ENCODE measurements at places on chromosomes 7 and 10.

GRCh38 chr7:31094271-31094670, 42.2 kb downstream of the ADCYAP1R1 start:
- no peak for DNase-seq

- DNase-seq = no peak
Observed at GRCh38 chr10:64288404-64288803, 767.2 kb downstream of the REEP3 start.

DNA sequence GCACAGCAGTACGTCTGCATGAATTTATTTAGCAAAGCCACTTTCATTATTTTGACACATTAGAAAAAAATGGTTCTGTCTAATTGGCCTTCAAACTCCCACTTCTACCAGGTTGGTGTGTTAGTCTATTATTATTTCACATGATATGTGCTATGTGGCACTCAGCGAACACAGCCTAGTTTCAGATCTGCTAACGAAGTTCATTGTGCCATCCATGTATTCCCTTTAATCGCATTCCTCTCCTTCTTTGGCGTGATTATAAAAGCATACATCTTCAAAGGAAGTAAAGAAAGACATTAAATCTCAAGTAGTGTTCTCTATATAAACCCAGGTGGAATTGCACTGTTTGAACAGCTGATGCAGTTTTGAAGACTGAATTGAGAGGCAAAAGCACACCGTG, 96.4 kb upstream of the CACNA2D1 start:
- DNase-seq = no peak

GRCh38 chr10:34743814-34744213, 71.3 kb downstream of the PARD3 start:
- no peak for DNase-seq

DNA sequence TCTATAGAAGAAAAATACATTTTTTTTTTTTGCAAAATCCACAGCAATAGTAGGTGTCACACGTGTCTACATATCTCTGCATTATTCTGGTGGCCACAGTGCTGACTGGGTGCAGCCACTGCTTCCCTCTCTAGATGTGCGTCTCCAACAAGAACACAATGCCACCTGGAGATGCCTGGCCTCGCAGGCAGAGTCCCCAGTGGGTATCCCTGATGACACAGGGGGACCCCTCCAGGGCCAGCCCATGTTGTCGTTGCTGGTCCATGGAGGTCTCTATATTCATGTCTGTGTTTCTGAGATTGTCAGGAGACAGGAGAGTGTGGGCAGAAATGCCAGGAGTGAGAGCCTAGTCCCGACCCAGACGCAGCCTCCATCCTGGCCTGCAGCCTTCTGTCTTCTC, 345.9 kb upstream of the SHH start:
- no peak for DNase-seq

- no peak for DNase-seq
Observed at GRCh38 chr10:77970869-77971803, 44.6 kb upstream of the DLG5 start.

DNA sequence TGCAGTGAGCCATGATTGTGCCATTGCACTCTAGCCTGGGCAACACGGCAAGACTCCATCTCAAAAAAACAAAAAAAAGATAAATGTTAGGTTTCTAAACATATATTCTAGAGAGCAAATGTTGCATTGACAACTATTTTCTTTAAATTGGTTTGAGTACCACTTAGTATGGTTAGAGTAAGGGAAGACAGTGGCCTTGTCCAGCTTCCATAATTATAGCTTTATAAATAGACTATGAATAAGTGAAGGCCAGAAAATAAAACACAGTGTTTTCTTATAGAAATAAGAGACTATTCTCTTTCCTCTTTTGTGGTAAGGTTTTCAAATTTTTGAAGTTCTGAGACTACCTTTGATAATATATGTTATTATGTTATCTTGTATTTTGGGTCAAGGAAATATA, 50.5 kb downstream of the EXOC4 start:
- DNase-seq = no peak

DNA sequence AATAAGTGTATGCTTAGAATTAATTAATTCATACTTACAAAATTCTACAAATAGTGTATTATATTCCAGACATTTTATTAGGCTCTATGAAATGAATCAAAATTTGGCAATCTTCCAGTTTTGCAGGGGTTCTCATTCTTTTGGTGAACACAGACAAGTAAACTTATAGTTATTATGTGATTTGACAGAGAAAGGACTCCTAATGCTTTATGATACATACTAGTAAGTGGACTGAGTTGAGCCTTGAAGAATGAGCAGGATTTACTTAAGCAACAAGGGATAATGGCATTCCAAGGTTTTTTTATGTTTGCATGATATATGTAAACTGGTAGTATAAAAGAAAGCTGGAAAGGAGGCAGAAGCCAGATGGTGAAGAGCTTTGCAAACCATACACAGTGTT, 145.7 kb upstream of the FERD3L start:
- no peak for DNase-seq

DNA sequence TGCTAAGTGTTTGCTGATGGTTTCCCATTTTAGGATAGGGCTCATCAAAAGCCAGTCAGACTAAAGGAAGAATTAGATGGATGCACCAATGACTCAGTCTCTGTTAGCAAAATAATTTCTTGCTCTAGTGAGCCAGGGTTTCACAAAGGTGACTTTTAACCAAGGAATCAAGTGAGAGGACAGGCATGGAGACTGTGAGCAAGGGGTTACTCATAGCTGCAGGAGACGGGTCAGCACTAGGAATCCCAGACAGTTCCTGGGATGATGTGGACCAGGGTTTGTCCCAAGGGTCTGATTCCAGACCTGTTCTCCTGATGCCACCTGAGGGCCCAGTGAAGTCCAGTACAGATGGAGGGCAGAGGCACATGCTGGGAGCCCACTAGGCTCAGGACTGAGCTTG, 138.1 kb downstream of the NOC3L start:
- no peak for DNase-seq

DNA sequence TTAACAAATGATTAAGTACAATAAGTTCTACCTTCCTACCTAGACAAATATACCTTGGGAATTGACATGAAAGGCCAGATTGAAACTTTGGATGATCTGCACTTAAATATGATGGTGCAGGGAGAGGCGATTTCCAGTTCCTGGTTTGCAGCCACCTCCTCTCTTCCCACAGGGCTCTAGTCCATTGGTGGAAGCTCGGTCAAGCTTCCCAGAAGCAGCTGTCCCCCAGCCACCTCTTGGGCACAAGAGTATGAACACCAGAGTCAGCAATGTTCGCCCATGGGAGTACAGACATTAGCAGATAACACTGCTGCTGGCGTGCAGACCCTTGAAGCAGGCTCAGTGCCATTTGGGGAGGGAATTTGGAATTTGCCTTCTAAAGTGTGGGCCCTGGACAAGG, 1.5 kb upstream of the CPVL start:
- no peak for DNase-seq

DNA sequence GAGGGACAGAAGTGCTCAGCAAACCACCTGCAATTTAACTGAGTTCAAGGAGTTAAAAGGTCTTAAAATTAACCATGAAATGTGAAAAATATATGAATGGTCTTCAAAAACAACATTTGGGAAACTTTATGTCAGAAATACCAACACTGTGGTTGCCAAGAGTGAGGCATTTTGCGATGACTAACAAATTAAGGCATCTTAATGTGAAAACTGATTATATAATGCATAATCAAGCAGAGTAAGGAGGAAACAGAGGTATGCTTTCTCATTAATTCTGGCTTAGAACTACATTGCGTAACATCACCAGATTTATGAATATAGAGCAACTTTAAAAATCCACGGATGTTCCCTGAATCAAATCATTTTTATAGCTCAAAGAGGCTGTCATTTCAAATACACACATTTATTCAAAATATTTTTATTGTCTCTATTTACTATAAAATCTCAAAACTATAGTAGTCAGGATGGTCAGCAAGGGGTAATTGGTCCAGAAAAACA, 335.5 kb downstream of the LRRTM3 start:
- DNase-seq = no peak

DNA sequence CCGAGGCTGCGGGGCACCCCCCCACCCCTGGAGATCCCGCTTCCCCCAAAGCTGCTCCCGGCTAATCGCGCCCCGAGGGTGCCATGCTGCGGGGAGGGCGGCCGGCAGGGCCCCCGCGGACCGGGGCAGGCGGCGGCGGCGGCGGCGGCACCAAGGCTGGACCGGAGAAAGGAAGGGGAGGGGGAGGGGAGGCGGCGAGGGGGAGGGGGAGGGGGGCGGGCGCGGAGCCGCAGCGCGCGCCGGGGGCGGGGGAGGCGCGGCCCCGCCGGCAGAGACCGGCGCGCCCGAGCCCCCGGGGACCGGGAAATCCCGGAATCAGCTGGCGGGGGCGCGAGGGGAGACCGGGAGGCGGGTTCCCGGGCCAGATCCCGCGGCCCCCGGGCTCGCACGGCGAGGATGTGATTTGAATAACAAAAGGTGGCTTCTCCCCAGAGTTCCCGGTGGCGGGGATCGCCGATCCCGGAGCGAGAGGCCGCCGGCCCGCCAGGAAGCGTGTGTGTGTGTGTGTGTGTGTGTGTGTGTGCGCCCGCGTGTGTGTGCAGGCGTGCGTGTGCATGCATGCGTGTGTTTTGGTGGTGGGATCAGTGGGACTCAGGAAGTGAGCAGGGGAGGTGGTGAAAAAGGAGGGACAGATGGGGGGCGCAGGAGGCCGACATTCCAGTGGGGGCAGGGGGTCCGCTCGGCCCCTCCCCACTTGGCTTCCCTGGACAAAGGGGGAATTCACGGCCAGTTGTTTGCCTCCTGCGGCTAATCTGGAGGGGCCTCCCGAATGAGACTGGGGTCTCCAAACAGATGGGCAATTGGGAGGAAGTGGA, 99.5 kb downstream of the HIP1 start:
- peak; percentile 43 for DNase-seq

DNA sequence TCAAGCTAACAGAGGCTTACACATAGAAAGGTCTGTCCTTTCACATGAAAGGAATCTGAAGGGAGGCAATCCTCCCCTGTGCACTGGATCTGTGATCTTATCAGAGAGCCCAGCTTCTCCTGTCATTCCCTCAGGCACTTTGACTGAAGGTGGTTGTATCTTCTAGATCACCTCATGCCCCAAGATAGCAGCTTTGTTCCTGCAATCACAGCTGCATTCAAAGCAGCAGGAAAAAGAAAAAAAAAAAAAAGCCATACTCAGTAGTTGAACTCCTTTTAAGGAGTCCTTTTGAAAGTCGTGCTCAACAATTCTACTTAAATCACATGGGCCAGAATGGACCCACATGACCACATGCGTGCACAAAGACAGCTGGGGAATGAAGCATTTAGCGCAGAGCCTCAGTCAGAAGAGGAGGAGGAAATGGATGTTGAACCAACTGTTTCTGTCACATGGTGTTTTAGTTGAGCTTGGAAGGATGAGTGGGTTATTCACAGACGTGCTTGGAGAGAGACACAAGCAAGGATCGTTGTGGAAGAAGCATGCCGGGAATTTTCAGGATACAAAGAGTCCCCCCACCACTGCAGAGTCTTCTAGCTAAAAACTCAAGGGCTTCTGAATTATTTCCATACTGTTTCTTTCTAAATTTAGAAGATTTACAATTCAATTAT, 13.0 kb upstream of the PFKP start:
- no peak for DNase-seq

DNA sequence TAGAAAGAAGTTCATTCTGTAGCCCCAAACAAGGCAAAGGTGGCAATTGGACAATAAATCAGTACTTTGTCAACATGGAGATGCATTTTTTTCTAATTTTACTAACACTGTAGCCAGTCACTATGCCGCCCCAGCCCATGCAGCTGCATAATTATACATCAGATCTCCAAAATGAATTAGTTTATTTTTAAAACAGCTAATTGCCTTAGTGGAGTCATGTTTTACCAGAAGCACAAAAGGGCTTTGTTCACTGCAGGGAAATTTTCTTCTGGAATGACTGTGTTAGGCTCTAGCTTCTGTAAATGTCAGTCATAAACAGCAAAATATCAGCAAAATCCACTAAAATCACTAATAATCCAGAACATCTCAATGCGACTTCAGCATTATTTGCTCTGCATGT, 20.1 kb upstream of the HDAC9 start:
- no peak for DNase-seq

- DNase-seq = no peak
Observed at GRCh38 chr7:130297628-130298543, 4.9 kb downstream of the CPA4 start.

- no peak for DNase-seq
Observed at GRCh38 chr10:49609283-49610113, 612 bp upstream of the SLC18A3 start.

DNA sequence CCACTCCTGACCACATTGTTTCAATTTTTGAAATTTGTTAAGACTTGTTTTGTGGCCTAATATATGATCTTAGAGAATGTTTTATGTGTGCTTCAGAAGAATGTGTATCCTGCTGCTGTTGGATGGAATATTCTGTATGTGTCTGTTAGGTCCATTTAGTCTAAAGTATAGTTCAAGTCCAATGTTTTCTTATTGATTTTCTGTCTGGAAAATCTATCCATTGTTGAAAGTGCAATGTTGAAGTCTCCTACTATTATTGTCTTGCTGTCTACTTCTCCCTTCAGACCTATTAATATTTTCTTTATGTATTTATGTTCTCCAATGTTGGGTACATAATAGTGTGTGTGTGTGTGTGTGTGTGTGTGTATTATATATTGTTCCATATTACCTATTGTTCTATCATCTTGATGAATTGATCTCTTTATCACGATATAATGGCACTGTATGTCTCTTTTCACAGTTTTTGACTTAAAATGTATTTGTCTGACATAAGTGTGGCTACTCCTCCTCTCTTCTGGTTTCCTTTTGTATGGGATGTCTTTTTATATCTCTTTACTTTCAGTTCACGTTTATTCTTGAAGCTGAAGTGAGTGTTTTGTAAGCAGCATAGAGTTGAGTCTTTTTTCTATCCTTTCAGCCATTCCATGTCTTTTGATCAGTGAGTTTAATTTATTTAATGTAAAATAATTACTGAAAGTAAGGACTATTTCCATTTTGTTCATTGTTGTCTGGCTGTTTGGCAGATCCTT, 61.3 kb downstream of the AKR1D1 start:
- DNase-seq = no peak

- DNase-seq = peak; percentile 72
Observed at GRCh38 chr10:79242620-79243152, 104.6 kb upstream of the PPIF start.

- DNase-seq = no peak
Observed at GRCh38 chr7:114554781-114555537, 140.3 kb downstream of the FOXP2 start.

DNA sequence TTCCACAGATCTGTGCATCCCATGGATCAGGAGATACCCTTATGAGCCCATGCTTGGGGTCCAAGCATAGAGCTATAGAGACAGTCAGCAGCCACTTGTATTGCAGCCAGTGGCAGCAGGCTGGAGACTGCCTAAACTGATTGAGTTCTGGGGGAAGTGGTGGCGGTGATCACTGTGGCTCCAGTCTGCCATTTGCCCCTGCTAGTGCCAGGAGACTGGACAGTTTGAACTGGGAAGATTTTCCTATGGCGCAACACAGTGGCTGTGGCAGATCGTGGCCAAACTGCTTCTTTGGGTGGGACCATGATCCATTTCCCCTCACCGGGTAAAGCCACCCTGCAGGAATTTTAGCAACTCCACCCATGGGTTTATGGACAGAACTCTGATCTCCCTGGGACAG, 679.7 kb upstream of the SEMA3D start:
- DNase-seq = no peak

GRCh38 chr10:89547853-89548513, 12.6 kb upstream of the SLC16A12 start:
- DNase-seq = no peak
